Esophagus mucosa (tissue), 1 donor: ENCODE measurements at places on chromosomes 6 and 20. TPM values are rescaled to one million over a fixed set of nuclear protein-coding genes. Genes with fewer than 3 reads are reported as not detected.

DNA sequence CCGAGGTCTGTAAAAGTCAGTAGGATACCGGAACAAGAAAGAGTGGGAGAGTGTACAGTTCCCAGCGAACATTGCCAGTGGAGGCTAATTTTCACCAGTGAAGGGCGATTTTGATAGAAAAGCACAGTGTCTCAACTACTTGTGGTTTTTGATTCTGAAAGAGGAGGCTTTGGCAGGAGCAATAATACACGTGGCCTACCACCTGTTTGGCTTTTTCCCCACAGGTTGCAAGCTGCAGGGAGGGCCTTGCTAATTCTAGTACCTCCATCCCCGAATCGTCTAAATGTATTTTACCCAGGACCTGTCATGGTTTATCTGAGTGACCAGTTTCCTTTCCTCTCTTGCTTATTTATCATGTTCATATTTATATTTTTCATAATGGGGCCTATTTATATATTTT, 3.3 kb upstream of the EFCAB8 start:
- no peak for ATAC-seq

CYP39A1 gene
- 3.4 TPM for total RNA-seq

RIMS4 gene
- 0.08 TPM for total RNA-seq

DNA sequence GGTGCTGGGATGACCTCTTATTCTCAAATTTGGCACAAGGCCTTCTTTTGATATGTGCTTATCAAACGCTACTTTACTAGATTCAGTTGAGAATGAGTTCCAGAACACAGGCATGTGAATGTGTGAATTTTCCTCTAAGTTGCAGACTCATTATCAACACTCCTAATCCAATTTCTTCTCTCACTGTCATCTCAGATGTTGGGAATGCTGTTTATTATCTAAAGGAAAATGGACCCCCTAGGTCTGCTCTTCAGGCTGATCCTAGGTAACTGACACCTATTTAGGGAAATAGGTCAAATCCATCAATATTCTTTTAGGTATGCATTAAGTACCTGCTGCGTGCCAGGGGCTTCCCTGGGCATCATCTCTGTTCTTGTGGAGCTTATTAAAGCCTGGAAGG, 215.0 kb upstream of the NOX3 start:
- no peak for ATAC-seq

STMND1 gene
- total RNA-seq: not detected

- no peak for ATAC-seq
Observed at GRCh38 chr6:63897459-63897858, 261.9 kb downstream of the PHF3 start.

RWDD2A gene
- 0.84 TPM for total RNA-seq

DNA sequence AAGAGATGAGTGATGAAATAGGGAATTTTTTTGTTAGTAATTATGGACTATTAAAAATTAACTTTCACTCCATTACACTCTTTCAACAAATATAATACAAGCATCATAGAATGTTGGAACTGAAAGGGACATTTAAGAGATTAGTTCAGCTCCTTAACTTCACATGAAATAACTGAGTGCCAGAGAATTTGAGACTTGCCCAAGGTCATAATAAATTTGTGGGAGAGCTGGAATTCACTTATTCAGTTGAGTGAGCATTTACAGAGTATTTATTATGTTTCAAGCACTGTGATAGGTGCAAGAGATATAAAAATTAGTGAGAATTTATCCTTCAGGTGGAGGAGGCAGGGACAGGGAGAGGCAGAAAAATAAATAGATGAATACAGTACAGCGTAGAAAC, 154.6 kb downstream of the KCNQ5 start:
- no peak for ATAC-seq

FAM217A gene
- total RNA-seq: not detected

DNA sequence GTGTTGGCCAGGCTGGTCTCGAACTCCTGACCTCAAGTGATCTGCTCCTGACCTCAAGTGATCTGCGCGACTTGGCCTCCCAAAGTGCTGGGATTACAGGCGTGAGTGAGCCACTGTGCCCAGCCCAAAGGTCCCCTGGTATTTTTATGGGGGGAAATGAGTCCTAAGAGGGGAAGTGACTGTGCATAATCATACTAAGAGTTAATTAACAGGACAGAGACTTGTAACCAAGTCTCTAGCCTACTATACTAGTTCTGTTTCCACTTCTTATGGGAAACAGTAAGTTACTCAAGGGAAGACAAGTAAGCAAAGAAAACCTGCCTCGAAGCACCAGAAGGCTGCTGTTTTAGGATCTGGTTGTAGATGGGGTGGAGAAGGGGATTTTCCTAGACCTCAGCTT, 27.9 kb downstream of the TCF15 start:
- ATAC-seq: no peak

GRCh38 chr6:37794825-37795224, 24.7 kb upstream of the ZFAND3 start:
- no peak for ATAC-seq

KCNQ5 gene
- 0.96 TPM for total RNA-seq

- ATAC-seq: peak; percentile 78
Observed at GRCh38 chr6:42224222-42225028, 6.8 kb upstream of the MRPS10 start.

DNA sequence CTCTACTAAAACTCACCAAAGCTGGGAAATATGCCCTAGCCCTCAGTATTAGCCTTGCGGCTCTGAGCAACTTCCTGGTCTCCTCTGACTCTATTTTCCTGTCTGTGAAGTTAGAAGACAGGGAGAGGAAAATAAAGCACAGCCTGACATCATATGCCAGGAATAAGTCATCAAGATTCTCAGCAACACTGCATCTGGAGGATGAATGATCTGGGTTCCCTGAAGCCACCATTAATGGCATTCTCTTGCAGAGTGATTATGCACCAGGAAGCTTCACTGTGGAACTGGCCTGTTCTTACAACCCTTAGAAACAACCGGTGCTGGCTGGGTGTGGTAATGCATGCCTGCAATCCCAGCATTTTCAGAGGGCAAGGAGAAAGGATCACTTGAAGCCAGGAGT, 12.4 kb downstream of the ADGRF5 start:
- peak; percentile 29 for ATAC-seq

DNA sequence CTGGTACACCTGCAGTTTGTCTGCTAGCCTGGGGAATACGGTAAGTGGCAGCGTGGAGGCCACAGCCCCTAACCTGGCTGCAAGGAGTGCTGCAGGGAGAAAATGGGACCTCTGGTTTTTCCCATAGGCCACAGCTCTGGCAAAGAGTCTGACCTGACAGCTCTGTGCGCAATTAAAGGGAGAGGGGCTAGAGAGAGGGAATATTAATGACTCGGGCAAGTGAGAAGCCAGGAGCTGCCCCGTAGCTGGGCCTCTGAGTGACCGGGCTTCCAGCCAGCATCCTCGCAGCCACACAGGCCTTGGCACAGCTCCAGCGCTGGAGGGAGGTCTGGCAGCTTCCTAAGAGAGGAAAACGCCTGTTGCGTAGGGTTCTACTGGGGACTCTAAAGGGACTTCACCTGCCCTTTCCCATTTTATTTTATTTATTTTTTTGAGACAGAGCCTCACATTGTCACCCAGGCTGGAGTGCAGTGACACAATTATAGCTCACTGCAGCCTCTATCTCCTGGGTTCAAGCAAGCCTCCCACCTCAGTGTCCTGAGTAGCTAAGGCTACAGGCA, 18.2 kb upstream of the OCSTAMP start:
- no peak for ATAC-seq

- no peak for ATAC-seq
Observed at GRCh38 chr6:91904586-91905164, 1317.8 kb upstream of the MAP3K7 start.

DNA sequence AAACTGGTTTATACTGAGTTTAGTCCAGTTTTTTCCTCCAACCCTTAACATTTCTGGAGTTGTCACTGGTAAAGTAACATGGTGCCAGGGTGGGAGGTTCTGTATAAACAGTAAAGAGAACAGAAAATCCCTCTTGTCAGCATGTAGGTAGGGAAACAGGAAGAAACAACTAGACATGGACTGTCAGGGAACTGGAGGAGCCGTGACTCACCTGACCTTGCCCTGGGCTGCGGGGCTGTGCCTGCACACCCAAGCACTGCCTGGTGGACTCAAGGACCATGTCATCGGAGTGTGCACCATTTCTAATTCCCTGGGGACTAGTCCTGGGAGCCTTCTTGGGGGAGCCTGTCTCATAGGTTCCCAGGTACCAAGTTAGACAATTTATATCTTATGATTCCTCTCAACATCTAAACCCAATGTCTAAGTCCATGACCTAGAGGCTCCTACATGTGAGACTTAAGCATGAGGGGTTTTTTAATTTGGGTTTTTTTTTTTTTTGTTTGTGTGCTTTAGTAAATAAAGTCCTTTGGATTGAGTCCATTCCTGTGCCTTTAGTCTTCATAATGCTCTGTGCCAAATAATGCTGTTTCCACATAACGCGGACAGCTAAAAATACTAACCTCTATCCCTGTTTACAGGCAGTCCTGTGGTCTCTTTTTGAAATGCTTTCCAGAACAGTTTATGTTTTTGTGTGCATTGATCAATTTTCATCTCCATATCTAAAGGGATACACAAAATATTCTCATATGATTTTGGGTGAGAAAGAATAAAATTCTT, 136.9 kb upstream of the SUPT3H start:
- peak; percentile 89 for ATAC-seq

ABHD16B gene
- not detected for total RNA-seq

- ATAC-seq: peak; percentile 65
Observed at GRCh38 chr6:130843575-130844320, 16.5 kb downstream of the SMLR1 start.

RGS17 gene
- total RNA-seq: 1.6 TPM

DNA sequence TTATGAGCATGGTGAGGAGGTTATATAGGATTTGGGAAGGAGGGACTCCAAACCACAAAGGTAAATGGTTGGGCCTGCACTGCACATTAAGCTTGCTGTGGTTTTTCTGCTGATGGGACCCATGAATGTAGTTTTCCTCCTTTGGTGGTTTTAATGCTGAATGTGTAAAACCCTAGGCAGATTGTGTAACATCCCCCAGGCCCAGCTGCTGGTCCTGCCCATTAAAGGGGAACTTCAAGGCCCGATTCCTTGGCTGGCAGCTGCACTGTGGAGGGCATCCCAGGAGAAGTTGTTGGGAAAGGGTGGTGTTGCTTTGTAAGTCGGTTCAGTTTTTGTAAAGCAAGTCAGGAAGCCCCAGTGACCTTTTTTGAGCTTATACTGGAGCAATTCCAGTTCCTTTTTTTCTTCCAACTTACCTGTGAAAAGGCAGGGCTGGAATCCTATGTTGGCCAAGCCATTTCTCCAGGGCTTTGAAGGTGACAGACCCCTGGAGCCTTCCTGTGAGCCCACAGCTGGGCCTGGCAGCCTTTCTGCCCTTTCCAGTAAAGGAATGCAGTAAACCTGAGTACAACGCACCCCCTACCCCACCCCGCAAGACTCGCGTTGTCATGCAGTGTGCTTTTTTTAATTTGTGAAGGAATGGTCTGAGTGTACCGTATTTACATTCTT, 43.1 kb upstream of the NAA20 start:
- peak; percentile 13 for ATAC-seq

GRCh38 chr6:135853986-135854385, 2.5 kb downstream of the PDE7B start:
- no peak for ATAC-seq

PDE7B gene
- 0.68 TPM for total RNA-seq

HLA-DRB5 gene
- not detected for total RNA-seq

HTR1E gene
- total RNA-seq: not detected

DNA sequence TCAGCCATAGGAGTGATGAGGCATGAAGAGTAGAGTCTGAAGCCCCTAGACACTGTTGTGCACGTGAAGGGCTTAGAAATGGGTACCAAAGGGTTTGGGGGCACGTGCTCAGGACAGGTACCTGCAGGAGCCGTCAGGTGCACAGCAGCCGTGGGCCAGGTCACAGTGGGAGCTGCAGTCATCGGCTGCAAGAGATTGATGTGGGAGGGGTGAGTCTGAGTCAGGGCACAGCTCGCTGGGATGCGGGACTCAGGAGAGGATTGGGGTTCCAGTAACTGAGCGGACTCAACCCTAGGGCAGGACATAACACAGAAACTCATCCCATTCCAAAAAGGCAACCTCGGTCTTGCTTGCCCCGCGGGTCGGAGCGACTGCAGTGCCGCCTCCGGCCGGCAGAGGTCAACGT, 1.1 kb downstream of the DLK2 start:
- ATAC-seq: peak; percentile 68

KCNK16 gene
- not detected for total RNA-seq

DNA sequence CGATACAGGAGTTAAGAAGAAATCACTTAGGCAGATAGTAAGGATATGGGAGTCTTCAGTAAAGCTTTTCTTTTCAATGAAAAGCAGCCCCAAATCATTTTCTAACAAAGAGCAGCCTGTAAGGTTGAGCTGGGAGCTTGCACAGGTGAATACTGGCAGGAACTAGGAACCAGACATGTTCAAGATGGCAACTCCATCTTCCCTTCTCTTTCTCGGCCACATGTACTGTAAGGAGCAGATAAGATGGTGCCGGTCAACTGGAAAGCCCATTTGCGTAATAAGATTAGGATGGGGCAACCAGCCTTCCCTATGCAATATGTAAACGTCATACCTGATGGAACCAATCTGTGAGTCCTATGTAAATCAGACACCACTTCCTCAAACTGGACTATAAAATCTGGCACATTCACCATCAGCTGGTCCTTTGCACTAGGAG, 46.2 kb upstream of the RNGTT start:
- ATAC-seq: no peak

APCDD1L gene
- 0.16 TPM for total RNA-seq
